ENCODE measurements at places on chromosomes 13 and 19.

GRCh38 chr13:53131361-53131760 is 102.7 kb downstream of the OLFM4 start:
- no peak for DNase-seq

DNA sequence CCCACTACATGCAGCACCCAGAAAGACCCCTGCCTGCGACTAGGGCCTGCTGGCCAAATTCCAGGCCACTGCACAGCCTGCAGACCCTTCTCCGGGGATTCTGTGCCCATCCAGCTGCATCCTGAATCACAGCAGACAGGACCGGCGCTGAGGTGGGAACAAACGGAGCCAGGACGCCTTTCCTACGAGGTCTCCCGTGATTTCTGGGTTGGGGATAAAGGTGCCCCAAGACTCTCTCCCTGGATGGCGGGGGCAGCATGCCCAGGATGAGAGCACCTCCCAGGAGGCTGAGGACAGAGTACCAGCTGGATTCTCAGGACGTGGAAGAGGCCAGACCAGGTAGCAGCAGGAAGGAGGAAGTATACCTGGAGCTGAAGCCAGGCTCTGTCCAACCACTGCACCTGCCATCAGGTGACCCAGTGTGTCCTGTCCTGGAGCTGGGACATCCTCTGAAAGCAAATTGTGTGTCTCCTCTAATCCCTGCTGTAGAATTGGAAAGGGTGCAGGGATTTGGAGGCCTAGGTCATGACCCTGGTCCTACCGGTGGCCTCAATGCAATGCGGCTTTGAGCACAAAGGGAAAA is 3.4 kb upstream of the FUT5 start:
- DNase-seq: no peak

GRCh38 chr19:50488389-50489194 is 11.9 kb upstream of the GARIN5A start:
- no peak for DNase-seq

GRCh38 chr19:47603706-47604565 is 5.0 kb upstream of the BICRA start:
- DNase-seq: no peak

DNA sequence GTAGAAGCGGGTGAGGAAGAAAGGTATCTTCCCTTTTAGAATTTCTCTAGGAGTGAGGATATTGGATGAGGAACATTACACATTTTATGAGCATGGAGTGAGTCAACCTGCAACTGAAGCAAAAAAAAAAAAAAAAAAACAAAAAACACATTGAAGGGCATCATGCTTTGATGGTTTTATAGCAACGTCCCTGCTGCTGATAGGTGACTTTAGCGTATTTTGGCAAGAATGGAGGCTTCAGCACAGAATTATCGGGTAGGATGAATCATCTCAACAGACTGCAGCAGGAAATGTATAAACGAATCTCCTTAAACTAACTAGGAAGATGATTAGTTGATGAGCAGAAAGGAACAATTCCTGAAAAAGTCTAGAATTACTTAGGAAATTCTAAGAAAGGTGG is 1359.6 kb upstream of the ATXN8OS start:
- DNase-seq: no peak

DNA sequence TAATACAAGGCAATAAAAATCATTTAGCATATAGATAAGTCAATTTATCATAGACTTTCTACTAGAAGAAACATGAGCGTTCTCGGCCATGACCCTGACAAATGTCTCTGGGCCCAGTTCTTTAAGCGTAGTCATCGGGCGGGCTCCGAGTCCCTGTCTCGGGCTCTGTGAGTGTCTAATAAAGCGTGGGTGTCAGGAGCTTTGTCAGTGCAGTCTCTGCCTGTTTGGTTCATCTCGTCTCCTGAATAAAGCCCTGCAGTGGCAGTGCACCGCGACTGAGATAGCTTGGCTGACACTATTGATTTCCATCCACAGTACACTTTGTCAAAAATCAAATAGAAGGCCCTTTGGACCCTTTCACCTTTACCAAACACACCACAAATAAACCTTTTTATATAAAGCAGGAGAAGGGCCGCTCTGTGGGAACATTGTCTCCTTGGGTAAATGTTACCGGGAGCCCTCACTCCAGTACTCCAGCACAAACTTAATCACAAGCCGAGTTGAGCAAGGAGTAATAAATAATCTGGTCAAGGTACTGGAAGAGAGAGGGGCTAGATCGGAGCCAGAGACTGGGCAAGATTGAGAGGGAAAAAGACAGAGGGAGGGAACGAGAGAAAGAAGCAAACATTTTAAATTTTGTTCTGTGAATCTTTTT is 368.2 kb upstream of the TSHZ3 start:
- DNase-seq: no peak

DNA sequence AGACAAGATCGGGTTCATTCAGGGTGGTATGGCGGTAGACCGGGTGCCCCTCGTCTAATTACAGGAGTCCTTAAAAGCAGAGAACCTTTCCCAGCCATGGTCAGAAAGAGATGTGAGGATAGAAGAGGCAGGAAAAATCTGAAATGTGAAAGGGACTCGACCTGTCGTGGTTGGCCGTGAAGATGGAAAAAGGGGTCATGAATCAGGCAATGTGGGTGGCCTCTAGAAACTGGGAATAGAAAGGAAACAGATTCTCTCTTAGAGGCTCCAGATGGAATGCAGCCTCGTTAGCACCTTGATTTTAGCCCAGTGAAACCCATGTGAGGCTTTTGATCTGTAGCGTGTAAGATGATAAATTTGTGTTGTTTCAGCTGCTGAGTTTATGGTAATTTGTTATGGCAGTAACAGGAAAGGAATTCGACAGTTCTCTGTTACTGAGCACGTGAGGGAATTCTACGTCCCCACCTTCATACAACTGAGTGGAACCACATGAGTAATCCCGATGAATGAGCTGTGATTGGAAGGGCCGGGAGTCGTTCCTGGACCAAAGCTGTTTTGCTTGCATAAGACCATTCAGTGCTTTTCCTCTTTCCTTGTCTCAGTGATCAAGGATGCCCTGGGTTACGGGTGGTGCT is 11.0 kb upstream of the CA11 start:
- peak; percentile 90 for DNase-seq

DNA sequence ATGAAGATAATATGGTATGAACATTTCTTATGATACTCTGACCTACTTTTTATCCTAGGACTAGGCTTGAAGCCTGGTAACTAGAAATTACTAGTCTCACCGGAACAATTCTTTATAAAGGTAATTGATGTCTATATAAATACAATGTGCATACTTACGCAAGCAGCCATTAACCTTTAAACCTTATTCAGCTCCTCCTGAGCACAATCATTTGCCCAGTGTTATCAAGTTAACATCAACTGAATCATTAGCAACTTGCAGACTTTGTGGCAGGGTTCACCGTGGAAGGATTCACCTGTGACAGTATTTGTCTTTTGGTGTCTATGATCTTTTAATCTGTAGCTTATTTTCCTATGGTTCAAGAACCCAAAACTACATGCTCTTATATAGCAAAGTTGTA is 508.6 kb upstream of the KLHL1 start:
- DNase-seq: no peak

DNA sequence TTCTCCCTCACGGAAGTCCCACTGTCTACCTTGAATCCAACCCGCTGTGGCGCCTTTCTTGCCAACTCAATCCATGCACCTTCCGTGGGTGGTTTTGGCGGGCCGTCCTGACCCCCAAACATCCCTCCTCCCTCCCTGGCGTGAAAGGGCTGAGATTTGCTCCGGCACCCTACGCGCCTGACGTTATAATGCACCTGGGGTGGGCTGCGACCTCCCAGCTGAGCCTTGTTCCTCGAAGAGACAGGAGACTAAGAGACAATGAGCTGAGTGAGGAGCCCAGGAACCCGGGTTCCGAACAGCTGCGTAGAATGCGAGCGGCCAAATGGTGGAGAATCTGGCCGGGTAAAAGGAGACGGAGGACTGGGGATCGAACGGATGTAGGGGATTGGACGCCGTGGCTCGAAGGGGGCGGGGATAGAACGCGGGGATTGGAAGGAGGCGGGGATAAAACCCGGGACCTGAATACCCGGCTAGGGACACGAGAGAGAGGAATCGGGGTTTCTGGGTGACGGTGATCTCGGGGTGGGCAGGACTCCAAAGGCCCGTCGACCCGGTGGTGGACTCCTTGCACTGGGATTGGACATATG is at the start of gene CPT1C:
TSS of gene CPT1C (plus strand) at position 461 of the 587 bp plus-strand sequence. CDS start 1,137 bp downstream, outside the sequence.
- no peak for DNase-seq

GRCh38 chr19:43934055-43934984 is 762 bp downstream of the ZNF45 start:
- DNase-seq: no peak

DNA sequence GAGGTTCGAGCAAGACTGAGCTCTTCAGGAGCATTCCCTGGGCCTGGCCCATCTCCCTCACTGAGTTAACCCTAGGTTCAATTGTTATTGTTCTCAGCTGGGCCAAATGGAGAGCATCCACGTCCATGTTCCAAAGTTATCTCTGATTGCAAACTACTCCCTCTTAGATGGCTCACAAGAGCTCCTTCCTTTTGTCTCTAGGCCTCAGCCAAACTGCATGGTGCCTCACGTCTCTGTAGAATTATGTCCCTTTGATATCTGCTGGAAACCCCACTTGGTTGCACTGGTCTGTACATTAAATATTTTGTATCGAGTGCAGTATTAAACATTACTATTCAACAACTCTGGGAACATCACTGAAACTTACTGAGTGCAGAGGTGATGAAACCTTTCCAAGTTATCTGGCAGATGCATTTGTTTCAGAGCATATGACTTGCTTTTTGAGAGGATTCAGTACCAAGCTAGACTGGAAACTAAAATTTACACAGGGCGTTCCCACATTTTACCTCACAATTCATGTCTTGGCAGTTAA is 38.1 kb downstream of the DOCK9 start:
- DNase-seq: no peak

GRCh38 chr13:20219577-20219976 is 12.5 kb downstream of the GJB6 start:
- no peak for DNase-seq

- no peak for DNase-seq
Observed at GRCh38 chr13:99265821-99266426, 7.7 kb upstream of the GPR18 start.

DNA sequence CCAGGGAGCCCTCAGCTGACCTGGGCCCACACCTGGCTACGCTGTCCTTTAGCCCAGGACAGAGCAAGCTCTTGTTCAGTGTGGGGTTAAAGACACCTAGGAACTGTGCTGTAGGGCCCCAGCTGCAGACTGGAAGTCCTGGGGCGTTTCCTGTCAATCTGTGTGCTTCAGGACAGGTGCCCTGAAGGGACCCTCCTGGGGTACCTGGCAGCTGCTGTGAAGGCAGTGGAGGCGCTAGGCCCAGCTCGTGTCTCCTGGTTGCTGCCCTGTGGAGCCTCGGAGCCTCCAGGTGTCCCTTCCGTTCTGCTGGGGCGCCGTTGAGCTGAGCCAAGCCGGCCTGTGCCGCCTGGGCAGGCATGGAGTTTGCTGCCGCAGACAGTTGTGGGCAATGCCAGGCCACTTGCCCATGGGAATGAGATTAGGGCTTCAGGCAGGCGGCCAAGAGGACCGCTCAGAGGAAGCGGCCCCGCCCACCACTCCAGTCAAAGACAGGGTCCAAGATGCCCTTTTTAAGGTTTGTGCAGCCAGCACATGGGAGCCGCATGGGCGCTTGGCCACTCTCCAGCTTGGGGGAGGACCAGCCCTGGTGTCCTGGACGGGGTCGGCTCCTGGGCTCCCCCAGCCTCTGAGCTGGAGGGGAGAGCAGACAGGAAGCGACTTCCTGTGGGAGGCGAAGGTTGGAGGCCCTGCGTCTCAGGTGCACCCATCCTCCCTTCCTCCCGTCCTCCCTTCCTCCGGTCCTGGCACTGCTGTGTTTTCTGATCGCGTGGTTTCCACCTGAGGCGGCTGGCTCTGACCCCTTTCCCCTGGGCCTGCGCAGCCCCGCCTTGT is 4.0 kb downstream of the PTBP1 start:
- DNase-seq: no peak

- DNase-seq: no peak
Observed at GRCh38 chr19:30070968-30071632, 129.1 kb downstream of the URI1 start.

DNA sequence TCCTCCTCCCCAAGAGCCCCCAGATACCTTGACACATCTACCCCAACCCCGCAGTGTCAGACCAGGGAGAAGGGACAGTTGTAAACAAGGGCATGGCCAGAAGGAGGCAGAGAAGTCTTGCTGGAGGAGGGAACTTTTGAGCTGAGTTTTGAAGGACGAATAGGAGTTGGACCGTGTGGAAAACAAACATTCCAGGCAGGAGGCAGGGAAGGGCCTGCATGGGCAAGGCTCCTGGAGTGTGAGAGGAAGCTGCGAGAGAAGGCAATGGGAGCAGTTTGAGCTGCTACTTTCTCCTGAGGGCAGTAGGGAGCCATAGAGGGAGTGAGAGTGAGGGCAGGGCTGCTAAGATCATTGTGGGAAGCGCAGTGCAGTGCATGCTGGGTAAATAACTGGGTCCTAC is 23.3 kb downstream of the IL12RB1 start:
- no peak for DNase-seq

- no peak for DNase-seq
Observed at GRCh38 chr13:113591750-113592149, 7.2 kb downstream of the TFDP1 start.

DNA sequence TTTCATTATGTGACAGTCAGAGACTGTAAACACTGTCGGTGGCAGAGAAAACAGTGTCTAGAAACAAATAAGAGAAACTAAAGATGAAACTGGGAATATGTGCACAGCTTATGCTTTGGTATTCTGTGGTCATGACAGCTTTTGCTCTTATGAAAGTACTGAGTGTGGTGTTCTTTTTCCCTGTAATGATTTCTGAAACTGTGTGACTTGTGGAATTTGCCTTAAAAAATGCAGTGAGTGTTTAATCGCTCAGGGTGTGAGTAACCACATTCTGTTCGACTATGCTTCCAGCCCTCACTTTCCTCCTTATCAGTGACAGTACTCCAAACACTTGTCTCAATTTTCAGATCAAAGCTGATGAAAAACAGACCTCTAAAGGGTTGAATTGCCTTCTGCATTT is 66.9 kb upstream of the DIAPH3 start:
- DNase-seq: no peak

- no peak for DNase-seq
Observed at GRCh38 chr13:105735281-105735680, 800.2 kb downstream of the EFNB2 start.

DNA sequence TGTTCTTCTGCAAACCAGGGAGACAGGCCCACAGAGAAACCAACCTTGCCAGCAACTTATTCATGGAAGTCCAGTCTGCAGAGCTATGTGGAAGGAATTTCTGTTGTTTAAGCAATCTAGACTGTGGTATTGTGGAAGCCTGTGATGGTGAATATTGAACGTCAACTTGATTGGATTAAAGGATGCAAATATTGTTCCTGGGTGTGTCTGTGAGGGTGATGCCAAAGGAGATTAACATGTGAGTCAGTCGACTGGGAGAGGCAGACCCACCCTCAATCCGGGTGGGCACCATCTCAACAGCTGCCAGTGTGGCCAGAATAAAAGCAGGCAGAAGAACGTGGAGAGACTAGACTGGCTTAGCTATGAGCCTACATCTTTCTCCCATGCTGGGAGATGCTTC is 606.0 kb downstream of the EFNB2 start:
- no peak for DNase-seq

GRCh38 chr13:36915106-36915505 is 4.9 kb downstream of the SMAD9 start:
- DNase-seq: no peak

- DNase-seq: no peak
Observed at GRCh38 chr19:19335408-19336158, 15.0 kb downstream of the MAU2 start.

All from GM04504 (cell line).